Fibroblast of upper back skin (primary cell): ENCODE measurements at places on chromosomes 1 and 21.

DNA sequence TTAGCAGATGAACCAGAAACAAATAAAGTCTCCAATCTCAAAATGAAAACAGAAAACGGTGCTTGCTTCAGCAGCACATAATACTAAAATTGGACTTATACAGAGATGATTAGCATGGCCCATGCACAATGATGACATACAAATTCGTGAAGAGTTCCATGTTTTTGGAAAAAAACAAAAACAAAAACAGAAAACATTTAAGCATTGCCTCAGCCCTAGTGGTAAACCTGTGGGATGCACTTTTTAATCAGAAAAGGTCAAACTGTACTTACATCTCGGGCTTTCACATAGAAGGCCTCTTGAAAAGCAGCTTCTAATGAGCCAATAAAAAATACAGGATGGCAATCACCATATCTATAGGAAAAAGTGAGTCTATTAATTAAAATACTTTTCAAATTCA is 159.1 kb upstream of the DMRTA2 start:
- DNase-seq: no peak

DNA sequence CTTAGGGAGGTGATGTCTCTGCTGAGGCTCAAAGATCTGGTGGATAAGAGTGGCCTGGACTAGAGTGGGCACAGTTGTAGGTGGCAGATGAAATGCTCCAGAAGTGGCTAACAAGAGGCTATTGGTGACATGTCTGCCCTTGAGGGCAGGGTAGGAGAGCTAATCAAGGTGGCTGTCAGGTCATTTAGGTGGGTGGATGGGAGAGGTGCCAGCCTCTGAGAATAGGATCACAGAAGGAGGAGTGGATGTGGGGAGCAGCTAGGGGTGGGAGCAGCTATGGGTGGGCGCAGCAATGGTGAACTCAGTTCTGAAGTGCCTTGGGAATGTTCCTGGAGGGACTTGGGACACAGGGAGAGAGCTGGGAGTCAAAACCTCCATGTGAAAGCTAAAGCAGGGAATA is 142.0 kb upstream of the GRIK3 start:
- DNase-seq: no peak

DNA sequence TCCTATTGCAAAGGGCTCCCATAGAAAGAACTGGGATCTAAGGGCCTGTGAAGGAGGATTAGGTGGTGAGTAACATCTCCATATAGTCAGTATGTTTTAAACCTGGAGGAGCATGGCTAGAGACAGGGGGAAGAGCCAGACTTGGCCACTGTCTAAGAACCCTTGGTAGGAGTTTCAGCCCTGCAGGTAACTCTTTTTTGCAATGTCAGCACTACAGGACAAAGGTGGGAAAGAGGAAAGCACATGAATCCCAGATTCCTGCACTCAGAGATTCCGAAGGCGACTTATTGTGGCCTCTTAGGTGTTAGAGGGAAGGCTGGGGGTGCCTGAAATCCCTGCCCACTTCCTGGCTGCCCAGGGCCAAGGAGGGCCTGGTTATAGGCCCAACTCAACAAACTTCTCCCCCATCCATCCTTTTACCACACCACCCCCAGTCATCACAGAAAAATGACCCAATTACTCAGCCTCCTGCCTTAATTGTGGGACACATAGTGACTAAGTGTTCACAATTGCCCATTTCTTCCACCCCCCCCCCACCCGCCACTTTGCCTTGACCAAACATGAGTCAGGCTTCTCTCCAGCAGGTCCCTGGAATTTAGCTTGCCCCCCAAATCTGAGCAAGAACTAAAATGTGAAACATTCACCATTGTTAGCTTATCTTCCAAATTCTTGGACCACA is 1.9 kb upstream of the NTNG1 start:
- peak; percentile 70 for DNase-seq

- peak; percentile 39 for DNase-seq
These were observed 22.7 kb upstream of the NBL1 start for GRCh38 chr1:19621274-19621950.

DNA sequence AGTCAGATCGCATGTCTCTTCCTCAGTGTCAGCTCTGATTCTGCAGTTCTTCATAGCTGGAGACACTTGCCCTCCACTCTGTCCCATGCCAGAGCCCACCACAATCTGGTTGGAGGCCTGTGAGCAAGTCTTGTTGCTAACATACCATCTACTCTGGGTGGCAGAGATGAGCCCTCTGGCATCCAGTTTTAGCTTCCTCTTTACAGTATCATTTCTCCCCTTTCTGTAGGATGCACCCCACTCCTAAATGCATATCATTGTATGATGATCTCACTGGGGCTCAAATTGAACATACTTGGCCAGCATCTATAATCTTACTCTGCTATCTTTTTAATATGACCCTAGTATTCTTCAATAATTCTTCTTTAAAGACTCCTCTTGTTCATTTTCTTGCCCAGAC is 16.9 kb downstream of the PCNX2 start:
- no peak for DNase-seq

- DNase-seq: no peak
These were observed 456.8 kb downstream of the SETD4 start for GRCh38 chr21:35603494-35603893.

- DNase-seq: no peak
These were observed 134.7 kb upstream of the TNR start for GRCh38 chr1:175877939-175878737.

DNA sequence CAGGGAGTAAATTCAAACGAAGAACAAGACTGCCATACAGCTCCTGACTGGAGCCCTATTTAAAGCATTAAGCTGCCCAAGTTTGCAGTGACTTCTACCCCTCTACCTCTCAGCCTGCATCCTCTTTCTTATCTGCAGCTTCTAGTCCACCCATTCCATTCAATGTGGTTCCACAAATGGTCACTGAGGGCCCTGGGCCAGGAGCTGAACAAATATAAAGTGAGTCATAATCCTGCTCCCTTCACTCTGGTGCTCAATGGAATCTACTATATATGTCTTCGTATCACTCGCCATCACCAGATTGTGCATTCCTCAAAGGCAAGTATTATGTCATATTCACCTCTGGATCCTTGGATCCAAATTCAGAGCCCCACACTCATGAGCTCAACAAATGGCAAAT is 398.7 kb downstream of the BRINP2 start:
- peak; percentile 43 for DNase-seq

DNA sequence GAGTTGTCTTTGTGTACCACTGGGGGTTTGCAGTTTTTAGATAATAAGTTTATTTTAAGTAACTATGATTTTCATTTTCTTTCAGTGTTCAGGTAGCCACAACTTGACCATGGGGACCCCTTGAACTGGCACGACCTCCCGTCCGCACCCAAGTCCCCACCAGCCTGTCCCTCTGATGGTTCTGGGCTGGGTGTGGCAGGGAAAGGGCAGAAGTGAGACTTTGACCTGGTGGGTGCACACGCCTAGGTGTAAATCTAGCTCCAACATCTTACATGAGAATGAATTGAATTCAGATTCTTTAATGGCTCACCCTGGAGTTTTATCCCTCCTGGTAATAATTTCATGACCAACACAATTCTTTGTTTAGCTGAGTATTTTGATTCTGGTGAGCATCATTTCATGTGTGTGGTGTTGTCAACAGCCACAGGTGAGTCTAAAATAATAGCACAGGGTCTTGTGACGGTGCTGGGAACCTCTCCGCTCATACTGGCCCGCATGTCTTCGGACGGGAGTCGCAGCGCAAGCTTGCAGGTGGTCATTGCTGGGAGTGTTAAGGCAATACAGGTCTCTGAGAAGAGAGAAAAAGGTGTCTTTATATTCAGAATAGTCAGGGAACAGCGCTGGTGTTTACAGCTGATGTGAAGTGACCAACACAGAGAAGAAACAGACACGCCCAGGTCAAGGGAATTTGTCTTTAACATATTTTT is 50.8 kb upstream of the POFUT2 start:
- no peak for DNase-seq

DNA sequence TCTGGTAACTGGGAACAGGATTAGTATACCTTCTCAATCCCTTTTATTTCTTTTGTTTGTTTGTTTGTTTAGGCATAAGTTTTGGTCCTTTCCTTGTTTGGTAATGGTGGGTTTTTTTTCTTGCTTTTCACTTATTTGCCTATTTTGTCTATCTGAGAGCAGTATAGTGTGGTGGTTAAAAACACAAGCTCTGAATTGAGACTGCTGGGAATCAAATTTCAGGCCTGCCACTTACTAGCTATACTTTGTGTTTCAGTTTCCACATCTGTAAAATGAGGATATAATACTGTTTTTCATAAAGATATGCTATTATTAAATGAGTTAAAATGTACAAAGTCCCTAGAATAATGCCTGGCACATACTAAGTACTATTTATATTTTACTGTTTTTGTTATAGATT is 81.6 kb upstream of the IVNS1ABP start:
- DNase-seq: no peak

- DNase-seq: peak; percentile 43
These were observed 98.0 kb upstream of the DUSP10 start for GRCh38 chr1:221839782-221840395.

DNA sequence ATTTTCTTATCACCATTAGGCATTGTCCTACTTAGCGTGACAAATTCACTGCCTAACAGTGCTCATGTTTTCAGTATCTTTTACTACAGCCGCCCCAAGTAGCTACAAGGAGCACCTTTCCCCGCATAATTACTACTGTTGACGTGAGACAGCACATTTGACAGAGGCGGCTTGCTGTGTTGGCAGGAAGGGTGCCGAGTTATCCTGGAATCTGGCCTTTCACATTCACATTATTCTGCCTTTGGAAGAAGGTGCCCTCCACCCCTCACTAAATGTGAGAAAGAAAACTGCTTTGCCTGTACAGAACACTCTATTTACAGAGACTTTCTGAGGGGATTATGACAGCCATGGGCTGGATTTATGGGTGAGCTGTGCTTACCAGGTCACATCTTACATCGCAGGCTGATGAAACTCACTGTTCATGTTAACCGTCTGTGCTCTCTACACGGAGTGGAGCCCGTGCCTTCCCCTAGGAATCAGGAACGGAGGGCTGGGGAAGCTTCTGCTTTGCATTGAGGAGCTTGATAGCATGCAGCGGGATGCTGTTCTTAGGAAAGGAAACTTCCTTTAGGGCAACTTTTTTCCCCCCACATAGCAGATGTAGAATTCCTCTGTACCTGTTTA is 148.0 kb upstream of the ZRANB2 start:
- DNase-seq: peak; percentile 50

- DNase-seq: no peak
These were observed 48.1 kb upstream of the FOXO6 start for GRCh38 chr1:41312991-41313645.

- DNase-seq: no peak
These were observed 10.1 kb upstream of the MATN1 start for GRCh38 chr1:30733493-30733892.

DNA sequence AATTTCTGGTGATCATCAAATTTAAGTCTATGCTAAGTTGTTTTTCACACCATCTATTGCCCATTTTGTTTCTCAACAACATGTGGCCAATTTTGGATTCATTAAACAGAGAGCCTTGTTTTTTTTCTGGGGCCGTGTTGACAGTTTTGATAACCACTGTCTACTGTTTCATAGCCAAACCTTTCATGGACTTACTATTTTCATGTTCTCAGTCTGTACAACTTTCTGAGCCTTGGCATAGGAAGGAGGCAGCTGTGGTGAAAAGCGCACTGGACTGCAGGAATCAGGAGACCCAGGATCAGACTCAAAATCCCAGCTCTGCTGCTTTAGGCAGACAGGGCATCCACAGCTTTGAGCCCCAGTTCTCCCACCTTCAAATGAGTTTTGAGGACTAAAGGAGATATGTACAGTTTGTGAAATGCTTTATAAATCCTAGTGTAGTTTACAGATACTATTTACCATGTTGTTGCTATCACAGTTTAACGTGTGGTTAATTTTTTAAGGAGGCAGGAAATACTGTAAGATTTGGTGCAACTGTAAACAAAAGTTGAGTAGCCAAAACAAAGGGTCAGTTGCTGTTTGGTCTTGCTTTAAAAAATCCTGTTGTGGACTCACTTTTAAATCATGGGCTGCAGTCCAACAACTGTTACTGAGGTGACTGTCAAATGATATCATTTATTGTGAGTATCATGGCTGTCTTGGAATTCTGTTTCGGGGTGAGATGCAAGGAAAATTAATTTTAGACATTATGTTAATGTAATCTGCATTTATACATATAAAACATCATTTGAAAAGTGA is 2.9 kb downstream of the MACO1 start:
- no peak for DNase-seq

- peak; percentile 47 for DNase-seq
These were observed 31.6 kb upstream of the UBE2U start for GRCh38 chr1:64171797-64172281.
